Bone marrow (tissue), 2 donors: ENCODE measurements at places on chromosomes 5 and 9.

GRCh38 chr5:32109236-32109635 is 64.9 kb downstream of the GOLPH3 start:
- no peak for DNase-seq

DNA sequence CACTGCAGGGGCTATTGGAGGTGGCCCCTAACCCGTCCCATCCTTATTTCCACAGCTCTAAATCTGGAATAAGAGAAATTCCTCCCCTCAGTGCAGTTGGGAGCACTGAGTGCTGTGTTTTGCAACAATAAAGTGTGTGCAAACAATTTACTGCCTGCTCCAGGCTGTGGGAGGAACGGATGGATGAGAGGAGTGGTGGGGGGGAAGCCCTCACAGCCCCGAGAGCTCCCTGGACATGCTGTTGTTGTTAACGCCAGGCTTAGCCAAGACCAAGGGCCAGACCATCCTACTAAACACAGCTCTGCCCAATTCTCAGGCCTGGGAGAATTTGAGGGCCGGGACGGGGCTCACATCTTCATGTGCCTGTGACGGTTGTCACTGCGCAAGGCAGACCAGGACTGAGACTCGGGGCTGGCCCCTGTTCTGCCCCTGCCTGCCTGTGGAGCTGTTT is 200.2 kb downstream of the DAB2IP start:
- DNase-seq: no peak

DNA sequence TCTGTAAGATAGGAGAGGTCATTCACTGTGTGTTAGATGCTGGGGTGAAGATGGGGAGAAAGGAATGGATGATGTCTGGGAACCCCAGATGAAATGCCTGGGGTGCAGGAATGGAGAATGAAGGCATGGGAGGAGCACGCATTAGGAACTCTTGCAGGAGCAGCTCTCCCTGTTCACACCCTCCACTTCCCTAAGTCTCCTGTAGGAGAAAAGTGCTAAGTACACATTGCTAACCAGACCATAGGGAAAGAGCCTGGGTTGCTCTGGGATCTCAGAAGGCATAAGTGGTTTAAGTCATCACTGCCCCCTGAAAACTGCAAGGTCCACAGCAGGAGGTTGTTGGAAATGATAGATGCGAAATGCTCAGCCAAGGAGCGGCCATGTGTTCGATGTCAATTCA is 163.1 kb downstream of the SEC61B start:
- DNase-seq: no peak

- no peak for DNase-seq
Observed at GRCh38 chr5:92283521-92283920, 900.4 kb upstream of the ARRDC3 start.

DNA sequence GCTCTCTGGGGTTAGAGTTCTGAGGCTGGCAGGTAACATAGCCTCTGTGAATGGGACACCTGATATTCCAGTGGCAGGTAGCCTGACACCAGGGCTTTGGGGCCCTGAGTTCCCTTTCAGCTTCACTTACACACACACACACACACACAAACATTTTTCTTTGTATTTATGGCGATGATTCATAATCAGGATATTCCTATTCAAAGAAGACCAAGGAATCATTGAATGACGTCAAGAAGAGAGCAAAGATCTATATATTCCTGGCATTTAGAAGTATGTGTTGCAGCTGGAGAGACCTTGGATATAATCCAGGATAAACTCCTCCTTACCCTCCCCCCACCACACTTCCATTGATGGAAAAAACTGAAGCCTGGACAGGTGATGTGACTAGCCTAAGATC is 7.9 kb upstream of the ENTREP1 start:
- DNase-seq: no peak

GRCh38 chr5:138282920-138283742 is 8.7 kb upstream of the GFRA3 start:
- peak; percentile 32 for DNase-seq

DNA sequence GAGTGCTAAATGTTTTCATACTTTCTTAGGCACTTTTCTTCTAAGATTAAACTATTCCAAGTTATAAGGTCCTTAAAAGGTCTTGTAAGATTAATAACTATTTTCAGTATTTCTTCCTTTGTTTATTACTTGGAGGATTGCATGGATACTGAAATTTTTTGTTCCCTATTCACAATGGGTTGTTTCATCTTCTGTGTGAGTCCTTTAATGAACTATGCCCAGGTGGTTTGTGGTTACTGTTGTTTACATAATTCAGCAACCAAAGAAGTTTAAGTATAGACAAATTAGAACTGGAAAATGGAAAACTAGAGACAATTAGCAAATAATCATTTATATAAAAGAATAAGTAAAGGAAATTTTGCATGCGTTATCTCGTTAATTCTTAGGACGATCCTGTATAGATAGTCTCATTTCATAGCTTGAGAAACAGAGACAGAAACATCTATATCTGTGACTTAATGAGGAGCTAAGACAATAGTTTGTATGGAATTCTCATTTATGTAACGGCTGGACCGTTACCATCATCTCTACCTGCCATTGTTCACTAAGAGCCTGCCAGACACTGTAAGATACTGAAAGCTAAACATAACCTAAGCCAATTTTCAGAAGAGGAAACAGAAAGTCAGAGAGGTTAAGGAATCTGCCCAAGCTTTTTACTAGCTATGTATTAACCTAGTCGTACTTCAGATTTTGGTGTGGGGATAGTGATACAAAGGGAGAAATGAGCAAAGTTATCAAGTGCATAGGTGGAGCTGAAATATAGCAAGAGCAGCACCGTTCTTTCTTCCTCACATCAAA is 148.2 kb downstream of the PAM start:
- no peak for DNase-seq

- DNase-seq: no peak
Observed at GRCh38 chr5:171365351-171365750, 22.3 kb upstream of the NPM1 start.

- DNase-seq: no peak
Observed at GRCh38 chr9:9552665-9553064, 1060.1 kb downstream of the PTPRD start.

DNA sequence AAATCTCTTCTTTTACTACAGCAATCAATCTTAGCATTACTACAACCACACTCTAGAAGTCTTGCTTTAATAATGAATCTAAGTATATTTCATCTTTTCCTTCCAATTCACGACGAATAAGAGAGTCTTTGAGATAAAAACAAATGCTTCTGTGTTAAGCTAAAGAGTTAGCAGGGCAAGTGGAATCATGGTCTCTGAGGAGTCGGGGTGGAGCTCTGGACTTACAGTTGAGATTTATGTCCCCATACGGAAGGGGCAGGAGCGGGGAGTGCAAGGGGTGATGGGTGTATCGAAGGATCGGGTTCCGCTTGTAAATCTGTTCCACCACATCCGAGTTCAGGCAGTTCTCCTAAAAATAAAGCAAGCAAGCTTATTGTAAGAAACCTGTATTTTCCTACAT is 59.0 kb upstream of the RETREG1 start:
- DNase-seq: no peak

DNA sequence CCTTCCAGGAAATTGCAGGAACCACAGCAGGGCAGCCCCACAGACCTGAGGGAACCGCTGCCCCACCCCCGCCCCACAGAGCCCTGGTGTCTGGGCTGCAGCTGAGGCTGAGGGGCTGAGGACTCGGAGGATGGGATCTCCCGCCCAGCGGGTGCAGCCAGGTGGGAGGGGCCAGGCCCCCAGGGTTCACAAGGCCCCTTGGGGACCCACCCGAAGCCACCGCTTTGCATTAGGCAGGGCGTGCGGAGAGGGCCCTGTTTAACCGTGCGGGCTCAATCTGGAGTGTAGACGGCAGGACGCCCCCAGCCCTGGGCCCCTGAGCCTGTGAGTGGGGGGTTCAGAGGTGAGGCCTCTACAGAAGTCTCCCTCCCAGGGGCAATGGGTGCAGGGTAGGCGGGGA is 10.8 kb downstream of the NOTCH1 start:
- DNase-seq: no peak

DNA sequence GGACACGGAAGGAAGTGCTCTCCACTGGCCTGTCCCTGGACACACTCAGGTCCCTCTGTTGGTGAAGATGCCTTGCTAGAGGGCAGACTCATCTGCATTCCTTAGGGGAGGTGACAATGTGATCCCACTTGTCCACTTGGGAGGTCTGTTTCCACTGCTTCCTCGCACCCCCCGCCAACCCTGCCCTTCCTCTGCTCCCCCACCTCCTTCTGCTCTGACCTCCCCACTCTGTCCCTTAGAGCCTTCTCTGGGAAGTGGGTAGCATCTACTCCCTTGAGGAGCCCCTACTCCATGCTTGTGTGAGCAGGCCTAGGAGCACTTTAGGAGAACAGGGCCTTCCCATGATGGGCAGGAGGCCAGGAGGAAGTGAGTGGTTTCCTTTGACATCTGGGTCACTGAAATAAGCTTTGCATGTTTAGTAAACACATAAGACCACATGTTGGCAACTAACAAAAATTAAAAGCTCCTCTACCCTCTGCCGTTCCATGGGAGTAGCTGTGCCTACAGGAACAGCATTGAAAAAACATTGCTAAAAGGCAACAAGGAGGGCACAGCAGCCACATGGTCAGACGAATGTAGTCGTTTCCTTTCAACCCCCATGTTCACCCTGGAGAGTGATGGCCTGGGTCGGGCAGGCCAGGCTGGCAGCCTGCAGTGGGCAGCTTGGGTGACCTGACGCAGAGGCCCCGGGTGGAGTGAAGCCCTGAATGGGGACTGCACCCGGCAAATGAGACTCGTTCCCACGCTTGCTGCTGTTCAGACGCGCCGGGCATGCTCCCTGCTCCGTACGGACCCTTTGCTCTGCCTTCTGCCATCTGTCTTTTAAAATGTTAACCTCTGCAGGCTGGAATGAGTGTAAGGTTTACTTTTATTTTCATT is 634.0 kb downstream of the IRX1 start:
- no peak for DNase-seq

GRCh38 chr9:95003689-95004410 is 277.4 kb downstream of the AOPEP start:
- no peak for DNase-seq

DNA sequence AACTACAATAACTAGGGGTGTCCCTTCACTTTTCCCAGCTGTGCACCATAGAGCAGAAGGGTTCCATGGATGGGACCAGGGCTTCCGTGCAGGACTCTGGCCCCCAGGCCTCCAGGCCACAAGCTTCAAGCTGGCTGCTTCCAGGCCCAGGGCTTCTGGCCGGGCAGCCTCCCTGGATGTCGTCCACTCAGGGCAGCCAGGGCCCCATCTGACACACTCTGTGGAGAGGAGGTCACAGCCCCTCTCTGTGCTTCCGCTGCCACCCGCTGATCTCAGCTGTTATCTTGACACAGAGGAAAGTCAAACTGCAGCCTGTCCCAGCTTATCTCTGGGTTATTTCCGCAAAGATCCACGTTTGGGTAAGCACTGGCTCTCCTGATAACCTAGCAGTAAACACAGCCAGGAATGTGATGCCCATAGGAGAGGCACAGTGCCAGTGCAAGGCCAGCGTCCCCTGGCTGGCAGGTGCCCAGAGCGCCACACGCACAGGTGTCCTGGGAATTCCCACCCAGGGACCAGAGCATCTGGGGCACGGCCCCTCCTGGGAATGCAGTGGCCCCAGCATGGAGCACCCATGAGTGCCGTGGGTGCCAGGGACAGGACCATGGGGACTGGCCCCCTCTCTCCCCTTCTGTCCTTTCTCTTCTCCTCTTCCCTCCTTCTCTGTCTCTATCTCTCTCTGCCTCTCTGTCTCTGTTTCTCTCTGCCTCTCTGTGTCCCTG is 15.6 kb upstream of the SLC6A19 start:
- no peak for DNase-seq

GRCh38 chr5:1502046-1502736 is 21.6 kb downstream of the LPCAT1 start:
- peak; percentile 50 for DNase-seq

- DNase-seq: no peak
Observed at GRCh38 chr5:144318011-144318410, 147.3 kb downstream of the KCTD16 start.

DNA sequence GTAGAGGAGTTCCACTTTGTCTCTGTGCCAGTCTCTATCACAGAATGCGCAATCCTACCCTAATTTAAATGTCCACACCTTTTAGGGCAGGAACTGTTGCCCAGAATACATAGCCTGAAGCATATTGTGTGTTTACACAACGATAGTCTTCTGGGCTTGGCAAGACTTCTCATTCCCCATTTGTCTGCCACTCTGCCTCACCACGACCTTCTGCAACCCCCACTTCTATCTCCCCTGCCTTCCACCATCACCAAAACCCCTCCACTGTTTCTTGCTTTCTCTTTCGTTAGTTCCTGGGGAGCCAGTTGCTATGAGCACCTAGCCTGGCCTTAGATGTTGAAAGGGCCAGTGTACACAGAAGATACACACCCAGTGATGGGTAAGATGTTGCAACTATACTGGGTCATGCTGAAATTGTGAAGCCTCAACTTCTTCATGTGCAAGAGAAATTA is 883 bp upstream of the RNF145 start:
- no peak for DNase-seq

DNA sequence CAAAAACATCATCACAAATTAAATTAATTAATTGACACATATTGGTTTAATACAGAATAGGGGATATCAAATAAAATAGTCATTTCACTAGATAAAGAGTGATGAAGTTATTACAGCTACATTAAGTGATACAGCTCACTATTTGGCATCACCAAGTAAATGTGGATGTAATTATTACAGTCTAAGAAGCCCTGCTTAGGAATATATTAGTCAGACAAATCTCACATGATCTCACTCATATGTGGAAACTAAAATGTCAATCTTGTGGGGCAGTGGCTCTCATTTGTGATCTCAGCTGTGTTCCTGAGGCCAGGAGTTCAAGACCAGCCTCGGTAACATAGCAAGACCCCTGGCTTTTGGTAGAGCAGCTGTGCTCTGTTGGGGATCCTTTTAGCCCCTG is 233.4 kb upstream of the RGMB start:
- DNase-seq: no peak

DNA sequence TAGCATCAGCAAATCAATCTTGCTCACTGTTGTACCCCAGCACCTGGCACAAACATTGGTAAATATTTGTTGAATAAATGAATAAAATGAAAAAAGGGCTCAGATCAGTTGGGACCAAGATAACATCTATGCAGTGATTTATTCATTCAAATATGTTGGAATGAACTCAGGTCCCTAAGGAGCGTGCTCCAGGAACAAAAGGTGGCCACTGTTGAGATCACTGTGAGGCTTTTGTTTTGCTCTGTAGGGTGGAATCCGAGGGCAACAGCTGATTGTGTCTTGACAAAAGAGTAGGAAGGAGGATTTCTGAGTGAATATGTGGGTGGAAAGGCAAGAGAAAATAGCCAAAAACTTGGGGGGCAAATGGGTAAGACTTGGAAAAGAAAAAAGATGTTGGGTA is 89.7 kb downstream of the PPP2R2B start:
- DNase-seq: no peak
